ENCODE measurements at places on chromosomes 3 and 15. TPM values are rescaled to one million over a fixed set of nuclear protein-coding genes. Genes with fewer than 3 reads are reported as not detected.

- no peaks in the 10 kb centered on the region for H3K4me1 ChIP-seq
- peaks cover 19% of the 10 kb centered on the region for H3K27me3 ChIP-seq
- H3K4me3 ChIP-seq, result no peak overlapping the region
- DNase-seq, result no peak
- no peak overlapping the region for H3K27ac ChIP-seq
Measured at GRCh38 chr15:44101944-44102343, 93.1 kb downstream of the FRMD5 start.

DNA sequence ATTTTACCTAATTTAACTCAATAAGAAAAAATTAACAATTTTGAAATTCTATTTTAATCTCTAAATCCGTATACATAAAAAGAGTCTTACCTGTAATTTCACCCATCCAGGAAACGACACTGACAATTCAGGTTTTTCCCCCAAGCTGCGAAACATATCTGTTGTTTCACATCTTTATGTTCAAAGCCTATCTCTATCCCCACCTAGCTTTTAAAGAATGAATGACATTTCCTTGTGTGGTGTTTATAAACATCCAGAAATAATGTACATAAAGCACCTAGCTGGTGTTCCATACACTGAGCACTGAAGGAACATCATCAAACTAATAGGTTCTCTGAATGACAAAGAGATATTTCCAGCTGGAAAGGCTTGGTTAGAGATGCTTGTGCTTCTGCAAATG, 867.8 kb downstream of the SQOR start:
- H3K27ac ChIP-seq, result no peak overlapping the region
- DNase-seq, result no peak
- no peaks in the 10 kb centered on the region for H3K36me3 ChIP-seq
- H3K4me1 ChIP-seq, result no peaks in the 10 kb centered on the region
- H3K27me3 ChIP-seq, result no peaks in the 10 kb centered on the region

DNA sequence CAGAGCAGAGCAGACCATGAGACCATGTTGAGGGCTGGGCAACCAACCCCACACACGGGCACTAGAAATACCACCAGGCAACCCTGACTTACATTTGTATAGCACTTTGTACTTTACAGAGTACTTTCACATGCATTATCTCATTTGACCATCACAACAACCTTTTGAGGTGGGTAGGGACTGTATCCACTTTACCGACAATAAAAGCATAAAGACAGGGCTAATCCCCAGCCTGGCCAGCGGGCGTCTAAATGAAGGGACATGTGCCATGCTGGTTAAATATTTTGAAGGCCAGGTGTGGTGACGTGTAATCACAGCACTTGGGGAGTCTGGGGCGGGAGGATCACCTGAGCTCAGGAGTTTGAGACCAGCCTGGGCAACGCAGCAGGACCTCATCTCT, 23.6 kb downstream of the RASGRP1 start:
- DNase-seq, result no peak
- H3K27me3 ChIP-seq, result no peaks in the 10 kb centered on the region
- peaks cover 76% of the 10 kb centered on the region for H3K4me1 ChIP-seq
- peak overlapping the region; percentile 45 for H3K27ac ChIP-seq
- peak overlapping the region; percentile 7 for H3K4me3 ChIP-seq

LEKR1 gene
- total RNA-seq, result 0.14 TPM

- H3K27me3 ChIP-seq, result peaks cover 67% of the 10 kb centered on the region
- DNase-seq, result no peak
- peaks cover 3% of the 10 kb centered on the region for H3K4me1 ChIP-seq
- H3K4me3 ChIP-seq, result no peak overlapping the region
- H3K36me3 ChIP-seq, result no peaks in the 10 kb centered on the region
- no peak overlapping the region for H3K27ac ChIP-seq
Measured at GRCh38 chr15:88800026-88800425, 3.2 kb upstream of the ACAN start.

NCK1 gene
- 35.3 TPM for total RNA-seq

DET1 gene
- 2.1 TPM for total RNA-seq
